PC-3 (cell line): ENCODE measurements at places on chromosomes 7 and 10. TPM values are rescaled to one million over a fixed set of nuclear protein-coding genes. Genes with fewer than 3 reads are reported as not detected.

Gene DPYSL4
- total RNA-seq, result 10.2 and 10.9 TPM in 2 replicates

Gene GATAD1
- 15.8 and 20.0 TPM in 2 replicates for total RNA-seq

Gene STEAP1
- total RNA-seq, result 15.7 and 21.2 TPM in 2 replicates

Gene ANXA8L1
- total RNA-seq, result not detected in 2 replicates

Gene C7orf33
- not detected in 2 replicates for total RNA-seq

Gene ZNF518A
- total RNA-seq, result 0.69 TPM in 2 replicates

Gene TAS2R41
- total RNA-seq, result not detected in 2 replicates

DNA sequence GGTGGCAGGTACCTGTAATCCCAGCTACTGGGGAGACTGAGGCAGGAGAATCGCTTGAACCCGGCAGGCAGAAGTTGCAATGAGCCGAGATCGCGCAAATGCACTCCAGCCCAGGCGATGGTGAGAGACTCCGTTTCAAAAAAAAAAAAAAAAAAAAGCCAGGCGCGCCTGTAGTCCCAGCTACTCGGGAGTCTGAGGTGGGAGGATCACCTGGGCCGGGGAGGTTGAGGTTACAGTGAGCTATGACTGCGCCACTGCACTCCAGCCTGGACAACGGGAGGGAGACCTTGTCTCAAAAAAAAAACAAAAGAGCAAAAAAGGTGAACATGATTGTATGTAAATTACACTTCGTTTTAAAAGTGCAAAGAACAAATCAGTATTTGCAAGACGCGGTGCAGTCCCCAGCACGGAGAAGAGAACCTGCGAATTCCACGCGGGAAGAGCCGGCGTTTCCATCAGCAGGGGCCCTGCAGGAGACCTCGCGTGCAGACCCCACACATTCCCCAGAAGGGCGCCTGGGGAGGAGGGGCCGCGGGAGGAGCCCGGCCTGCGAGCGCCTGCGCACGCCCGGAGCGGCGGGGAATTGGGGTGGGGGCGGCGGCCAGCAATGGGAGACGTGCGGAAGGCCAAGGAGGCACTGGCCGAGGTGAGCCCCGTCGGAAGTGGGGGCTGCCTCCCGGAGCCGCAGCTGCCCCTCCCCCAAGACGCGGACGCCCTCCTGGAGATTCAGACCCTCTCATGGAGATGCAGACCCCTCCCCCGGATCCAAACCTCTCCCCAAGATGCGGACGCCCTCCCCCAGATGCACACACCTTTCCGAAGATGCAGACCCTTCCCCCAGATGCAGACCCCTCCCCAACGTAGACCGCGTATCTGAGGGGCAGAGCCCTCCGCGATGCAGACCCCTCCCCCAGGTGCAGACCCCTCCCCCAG is 16.7 kb upstream of the SUN1 start:
- H3K27me3 ChIP-seq, result no peaks in the 10 kb centered on the region
- H3K4me3 ChIP-seq, result peak overlapping the region; percentile 84
- peak overlapping the region; percentile 34 for H3K27ac ChIP-seq
- peaks cover 40% of the 10 kb centered on the region for H3K4me1 ChIP-seq
- peaks cover 3% of the 10 kb centered on the region for H3K36me3 ChIP-seq

GRCh38 chr10:43775384-43775783 is 126.7 kb upstream of the ZNF32 start:
- no peaks in the 10 kb centered on the region for H3K36me3 ChIP-seq
- H3K27ac ChIP-seq, result no peak overlapping the region
- DNase-seq, result no peak
- no peaks in the 10 kb centered on the region for H3K27me3 ChIP-seq

GRCh38 chr10:6755781-6756460 is 175.8 kb upstream of the PRKCQ start:
- no peak for DNase-seq
- H3K4me3 ChIP-seq, result no peak overlapping the region
- H3K36me3 ChIP-seq, result no peaks in the 10 kb centered on the region
- no peak overlapping the region for H3K27ac ChIP-seq
- H3K27me3 ChIP-seq, result no peaks in the 10 kb centered on the region

Gene OR2A5
- not detected in 2 replicates for total RNA-seq

DNA sequence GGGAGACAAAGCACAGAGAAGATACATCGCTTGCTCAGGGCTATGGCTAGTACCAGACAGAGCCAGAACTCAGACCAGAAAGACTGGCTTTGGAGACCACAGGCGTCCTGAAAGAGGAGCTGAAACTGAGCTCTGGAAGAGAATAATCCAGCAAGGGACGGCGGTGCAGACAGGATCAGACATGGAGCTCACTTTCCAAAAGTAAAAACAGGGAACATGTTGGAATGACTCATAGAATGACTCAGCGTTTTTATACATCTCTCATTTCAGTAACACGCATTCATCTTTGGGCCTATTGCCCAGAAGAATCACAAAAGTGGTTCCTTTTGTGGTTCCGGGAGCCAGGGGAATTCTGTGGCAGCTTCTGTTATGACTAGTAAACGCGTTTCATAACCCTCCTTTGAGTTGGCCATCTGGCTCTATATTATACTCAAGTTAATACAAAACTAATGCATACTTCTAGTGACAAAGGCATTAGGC is 37.2 kb downstream of the PLEKHS1 start:
- peak; percentile 94 for DNase-seq
- H3K27ac ChIP-seq, result peak overlapping the region; percentile 68
- no peaks in the 10 kb centered on the region for H3K36me3 ChIP-seq
- peaks cover 10% of the 10 kb centered on the region for H3K4me1 ChIP-seq
- no peaks in the 10 kb centered on the region for H3K27me3 ChIP-seq

Gene ZNF212
- total RNA-seq, result 9.7 and 10.4 TPM in 2 replicates

Gene NPFFR1
- total RNA-seq, result not detected in 2 replicates

Gene C10orf62
- not detected in 2 replicates for total RNA-seq

- no peaks in the 10 kb centered on the region for H3K4me1 ChIP-seq
- H3K36me3 ChIP-seq, result no peaks in the 10 kb centered on the region
- H3K27ac ChIP-seq, result no peak overlapping the region
- 0 out of 2 replicates have a peak, but pooled peaks cover under 1% of the 10 kb centered on the region for H3K27me3 ChIP-seq
Observed at GRCh38 chr10:123944661-123945060, 53.1 kb upstream of the CPXM2 start.

DNA sequence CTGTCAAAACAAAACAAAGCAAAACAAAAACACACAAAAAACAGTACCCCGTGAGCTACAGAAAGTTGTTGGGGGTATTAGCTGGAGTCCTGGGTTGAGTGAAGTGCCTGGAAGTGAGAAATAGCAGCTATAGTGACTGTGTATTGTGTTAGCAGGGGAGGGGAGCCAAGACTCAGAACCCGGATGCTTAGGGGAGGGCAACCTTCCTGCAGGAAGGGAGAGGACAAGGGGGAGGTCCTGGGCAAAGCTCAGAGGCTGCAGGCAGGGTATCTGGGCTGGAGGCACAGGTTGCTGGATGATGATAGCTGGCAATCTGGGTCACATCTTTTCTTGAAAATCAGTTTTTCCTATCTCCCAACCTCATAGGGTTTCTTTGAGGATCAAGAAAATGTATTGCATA is 75.8 kb upstream of the PARD3 start:
- no peaks in the 10 kb centered on the region for H3K27me3 ChIP-seq
- DNase-seq, result no peak
- H3K36me3 ChIP-seq, result no peaks in the 10 kb centered on the region

DNA sequence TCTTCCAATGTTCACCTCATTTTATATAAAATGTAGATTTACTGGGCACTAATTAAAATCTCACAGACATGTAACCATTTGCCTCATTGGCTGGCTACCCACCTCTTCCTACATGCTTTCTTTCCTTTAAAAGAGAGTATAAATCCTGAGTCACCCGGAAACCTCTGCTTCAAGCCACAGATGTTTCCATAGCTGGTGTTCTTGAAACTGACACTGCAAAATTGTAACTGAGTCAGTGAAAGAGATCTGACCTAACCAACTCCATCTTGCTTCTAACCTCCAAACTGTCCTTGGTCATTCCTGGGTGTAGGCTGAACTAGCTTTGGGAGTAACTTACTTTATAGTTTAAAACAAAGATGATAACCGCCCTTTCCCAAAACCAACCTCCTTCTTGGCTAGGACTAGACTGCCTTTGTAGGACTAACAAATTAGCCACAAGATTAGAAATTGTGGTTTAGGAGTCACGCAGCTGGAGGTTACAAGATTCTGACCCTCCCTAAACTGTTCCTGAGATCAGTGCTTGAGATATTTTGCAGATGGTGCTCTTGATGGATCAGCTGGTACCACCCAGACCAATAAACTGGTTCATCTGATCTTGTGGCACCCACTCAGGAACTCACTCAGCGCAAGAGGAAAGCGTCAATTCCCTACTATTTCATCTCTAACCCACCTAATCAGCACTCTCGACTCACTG is 33.5 kb downstream of the SVOPL start:
- H3K4me3 ChIP-seq, result no peak overlapping the region
- H3K36me3 ChIP-seq, result no peaks in the 10 kb centered on the region
- H3K4me1 ChIP-seq, result no peaks in the 10 kb centered on the region
- no peak overlapping the region for H3K27ac ChIP-seq

Gene TAC1
- not detected in 2 replicates for total RNA-seq

DNA sequence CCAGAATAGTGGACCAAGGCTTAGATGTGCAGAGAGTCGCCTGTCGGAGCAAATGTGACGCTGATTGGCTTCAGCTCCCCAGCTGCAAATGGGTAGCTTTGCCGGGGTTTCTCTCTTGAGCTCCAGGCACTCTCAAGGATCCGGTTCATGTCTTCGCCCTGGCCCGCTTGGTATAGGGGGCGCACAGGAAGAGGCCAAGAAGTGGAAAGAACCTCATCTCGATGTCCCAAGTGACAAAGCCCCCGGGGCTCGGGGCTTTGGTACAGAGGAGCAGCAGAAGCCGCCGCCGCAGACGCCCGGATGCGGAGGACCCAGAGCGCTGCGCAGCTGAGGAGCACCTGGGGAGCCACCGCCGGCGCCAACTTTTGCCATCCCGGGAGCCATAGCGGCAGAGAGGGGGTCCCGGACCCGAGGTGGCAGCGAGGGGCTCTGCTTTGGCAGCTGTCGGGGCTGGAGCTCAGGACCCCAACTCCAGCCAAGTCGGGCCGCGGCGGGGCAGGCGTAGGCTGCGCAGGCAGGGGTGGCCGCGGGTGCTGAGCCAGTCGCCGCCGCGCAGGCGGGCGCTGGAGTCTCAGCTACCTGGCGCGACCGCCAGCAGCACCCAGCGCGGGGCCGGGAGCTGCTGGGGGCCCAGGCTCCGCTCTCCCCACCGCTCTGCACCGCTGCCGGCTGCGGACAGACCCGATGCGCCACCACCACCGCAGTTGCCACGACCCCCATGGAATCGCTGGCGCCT is 466.6 kb downstream of the XPNPEP1 start:
- H3K4me3 ChIP-seq, result no peak overlapping the region
- DNase-seq, result no peak
- H3K27ac ChIP-seq, result no peak overlapping the region

Gene CCDC172
- total RNA-seq, result not detected in 2 replicates

DNA sequence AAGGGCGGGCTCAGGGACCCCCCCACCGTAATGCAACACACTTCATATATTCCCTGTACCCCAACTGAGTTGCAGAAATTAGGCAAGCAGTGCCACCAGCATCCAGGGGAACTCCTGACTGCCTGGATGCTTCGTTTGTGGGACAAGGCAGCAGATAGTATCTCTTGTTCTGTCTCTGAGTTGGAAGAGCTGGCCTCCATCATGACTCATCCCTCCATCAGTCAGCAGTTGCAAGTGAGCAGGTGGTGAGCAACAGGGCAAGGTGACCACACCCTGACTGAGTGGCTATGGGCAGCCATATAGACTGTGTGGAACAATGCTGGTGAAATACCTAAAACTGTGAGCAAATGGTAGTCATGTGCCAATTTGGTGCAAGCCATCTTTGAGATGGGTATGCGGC is 22.8 kb upstream of the ADAMTS14 start:
- no peaks in the 10 kb centered on the region for H3K36me3 ChIP-seq
- H3K4me3 ChIP-seq, result no peak overlapping the region
- peak overlapping the region; percentile 69 for H3K27ac ChIP-seq
- peaks cover 28% of the 10 kb centered on the region for H3K4me1 ChIP-seq
- no peaks in the 10 kb centered on the region for H3K27me3 ChIP-seq
